ENCODE measurements at places on chromosomes 1 and 21.

DNA sequence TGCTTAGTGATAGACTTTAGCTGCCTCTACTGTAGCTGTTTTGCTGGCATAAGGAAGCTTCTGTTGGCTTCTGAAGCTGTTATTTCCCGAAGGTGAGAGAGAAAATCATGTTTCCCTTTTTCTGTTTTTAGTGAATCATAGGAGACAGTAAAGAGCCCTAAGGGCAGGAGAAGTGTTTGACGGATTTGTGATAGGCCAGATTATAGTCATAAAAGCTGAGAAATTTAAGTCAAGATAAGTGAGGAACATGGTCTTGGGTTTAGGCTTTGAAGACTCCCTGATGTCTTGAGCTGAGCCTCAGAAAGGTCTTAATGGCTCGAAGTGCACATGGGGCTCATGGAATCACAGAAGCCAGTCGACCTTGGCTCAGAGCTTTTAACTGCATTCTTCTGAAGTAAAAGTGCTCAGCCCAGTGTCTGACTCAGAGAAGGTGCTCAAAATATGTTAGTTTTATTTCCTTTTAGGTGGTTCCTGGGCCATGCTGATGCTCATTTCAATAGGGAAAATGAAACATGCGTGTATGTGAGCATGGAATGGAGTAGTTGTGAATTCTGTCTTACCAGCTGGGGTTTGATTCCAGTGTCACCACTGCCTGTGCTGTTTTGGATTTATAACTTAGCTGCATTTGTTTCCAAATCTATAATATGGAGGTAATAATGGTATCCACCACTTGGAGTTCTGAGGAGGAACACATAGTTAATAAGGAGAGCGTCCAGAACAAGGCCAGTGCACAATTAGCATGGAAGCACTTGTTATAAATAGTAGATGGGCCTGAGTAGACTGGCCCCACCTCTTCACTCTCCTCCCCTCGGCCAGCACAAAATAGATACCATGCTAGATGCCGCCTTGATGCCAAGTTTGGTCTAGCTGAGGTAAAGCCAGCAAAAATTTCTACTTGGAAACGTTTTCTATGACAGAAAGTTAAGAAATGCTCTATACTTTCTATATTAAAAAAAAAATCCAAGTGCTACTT lies 99.2 kb downstream of the C1orf21 start:
- DNase-seq: no peak

GRCh38 chr1:42742617-42743316 lies 2.7 kb upstream of the CLDN19 start:
- DNase-seq: no peak

GRCh38 chr1:204080163-204080903 lies 7.4 kb downstream of the SOX13 start:
- peak; percentile 97 for DNase-seq

DNA sequence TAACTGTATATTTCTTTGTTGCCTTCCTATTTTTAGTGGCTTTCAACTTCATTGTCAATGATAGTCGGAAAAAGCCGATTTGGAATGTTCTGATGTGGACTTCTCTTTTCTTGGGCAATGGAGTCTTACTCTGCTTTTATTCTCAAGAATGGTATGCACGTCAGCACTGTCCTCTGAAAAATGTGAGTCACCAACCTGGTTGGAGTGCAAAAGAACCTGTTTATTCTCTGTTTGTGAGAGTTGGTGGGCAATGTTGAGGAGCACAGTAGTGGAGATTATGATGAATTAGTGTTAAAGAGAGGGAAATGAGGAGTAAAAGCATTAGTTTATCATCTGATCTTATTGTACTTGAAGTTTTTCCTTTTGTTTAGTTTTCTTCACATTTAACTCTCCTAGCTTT lies 14.5 kb upstream of the AXDND1 start:
- no peak for DNase-seq

DNA sequence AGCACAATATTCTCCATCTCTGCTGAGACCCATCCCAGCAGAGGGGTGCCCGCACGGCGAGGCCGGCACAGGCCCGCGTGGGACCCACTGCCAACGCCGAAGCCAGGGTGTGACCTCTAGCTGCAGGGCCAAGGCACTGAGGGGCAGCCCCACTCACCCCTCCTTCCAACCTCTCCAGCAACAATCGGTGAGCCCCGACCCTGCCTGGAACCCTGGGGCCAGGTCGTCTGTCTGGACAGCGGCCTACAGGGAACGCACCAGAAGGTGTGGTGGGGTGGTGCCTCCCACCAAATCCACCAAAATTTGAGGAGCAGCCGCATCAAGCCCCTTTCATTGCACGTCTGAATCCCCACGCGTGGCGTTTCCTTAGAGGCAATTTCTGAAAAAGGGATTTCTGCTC lies 63.0 kb upstream of the ADARB1 start:
- no peak for DNase-seq

GRCh38 chr1:41842993-41843755 lies 75.5 kb downstream of the HIVEP3 start:
- no peak for DNase-seq

GRCh38 chr1:194503209-194503608 lies 1316.8 kb upstream of the B3GALT2 start:
- no peak for DNase-seq

GRCh38 chr1:164754088-164754600 lies 195.2 kb downstream of the PBX1 start:
- DNase-seq: no peak

DNA sequence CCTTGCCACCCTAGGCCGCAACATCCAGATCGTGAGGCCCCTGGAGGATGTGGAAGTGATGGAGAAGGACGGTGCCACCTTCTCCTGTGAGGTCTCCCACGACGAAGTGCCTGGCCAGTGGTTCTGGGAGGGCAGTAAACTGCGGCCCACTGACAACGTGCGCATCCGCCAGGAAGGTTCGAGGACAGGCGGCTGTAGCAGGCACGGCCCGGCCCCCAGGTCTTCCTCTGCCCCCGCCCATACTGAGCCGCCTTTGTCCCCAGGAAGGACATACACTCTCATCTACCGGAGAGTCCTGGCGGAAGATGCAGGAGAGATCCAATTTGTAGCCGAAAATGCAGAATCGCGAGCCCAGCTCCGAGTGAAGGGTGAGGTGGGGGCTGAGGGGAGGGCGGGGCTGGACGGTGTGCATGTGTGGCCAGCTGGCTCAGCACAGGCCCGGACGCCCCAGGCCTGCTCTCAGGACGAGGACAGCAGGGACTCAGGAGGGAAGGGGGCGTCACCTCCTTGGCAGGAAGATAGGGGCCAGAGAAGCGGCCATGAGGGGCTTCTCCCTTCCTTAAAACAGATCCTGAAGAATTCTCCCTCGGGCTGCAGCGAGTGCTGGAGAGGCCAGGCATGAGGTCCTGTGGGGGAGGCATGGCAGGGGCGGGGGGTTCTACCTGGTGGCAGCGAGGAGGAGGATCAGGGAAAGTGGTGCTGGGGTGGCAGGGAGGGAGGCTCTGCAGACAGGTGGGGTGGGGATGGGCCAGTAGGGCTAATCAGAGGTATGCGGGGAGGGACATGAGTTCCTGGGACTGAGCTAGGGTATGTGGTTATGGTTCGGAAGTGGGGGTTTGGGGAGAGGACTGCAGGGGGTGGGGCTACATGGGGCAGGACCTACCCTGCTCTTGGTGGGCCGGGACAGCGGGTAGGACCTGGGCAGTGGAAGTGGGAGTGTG lies 69.9 kb downstream of the OBSCN start:
- no peak for DNase-seq

GRCh38 chr1:11342621-11343032 lies 69.6 kb downstream of the UBIAD1 start:
- no peak for DNase-seq

DNA sequence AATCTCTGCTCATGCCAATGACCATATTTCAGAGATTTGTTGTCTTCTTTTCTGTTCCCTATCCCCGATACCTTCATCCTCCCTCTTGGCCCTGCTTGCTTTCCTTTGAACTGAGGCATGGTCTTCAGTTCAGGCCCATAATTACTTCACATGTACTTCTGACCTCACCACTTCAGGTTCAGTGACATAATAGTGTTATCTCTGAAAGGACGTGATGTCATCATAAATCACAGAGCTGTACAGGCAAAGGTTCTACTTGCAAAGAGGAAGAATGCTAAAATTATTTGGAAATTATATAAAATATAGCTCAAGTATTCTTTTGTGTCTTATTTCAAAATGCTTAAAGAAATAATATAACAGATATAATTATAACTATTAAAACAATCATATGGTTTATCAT lies 230.3 kb upstream of the ESRRG start:
- no peak for DNase-seq

- DNase-seq: no peak
These were observed 76.6 kb downstream of the PRKAB2 start for GRCh38 chr1:147095691-147096090.

DNA sequence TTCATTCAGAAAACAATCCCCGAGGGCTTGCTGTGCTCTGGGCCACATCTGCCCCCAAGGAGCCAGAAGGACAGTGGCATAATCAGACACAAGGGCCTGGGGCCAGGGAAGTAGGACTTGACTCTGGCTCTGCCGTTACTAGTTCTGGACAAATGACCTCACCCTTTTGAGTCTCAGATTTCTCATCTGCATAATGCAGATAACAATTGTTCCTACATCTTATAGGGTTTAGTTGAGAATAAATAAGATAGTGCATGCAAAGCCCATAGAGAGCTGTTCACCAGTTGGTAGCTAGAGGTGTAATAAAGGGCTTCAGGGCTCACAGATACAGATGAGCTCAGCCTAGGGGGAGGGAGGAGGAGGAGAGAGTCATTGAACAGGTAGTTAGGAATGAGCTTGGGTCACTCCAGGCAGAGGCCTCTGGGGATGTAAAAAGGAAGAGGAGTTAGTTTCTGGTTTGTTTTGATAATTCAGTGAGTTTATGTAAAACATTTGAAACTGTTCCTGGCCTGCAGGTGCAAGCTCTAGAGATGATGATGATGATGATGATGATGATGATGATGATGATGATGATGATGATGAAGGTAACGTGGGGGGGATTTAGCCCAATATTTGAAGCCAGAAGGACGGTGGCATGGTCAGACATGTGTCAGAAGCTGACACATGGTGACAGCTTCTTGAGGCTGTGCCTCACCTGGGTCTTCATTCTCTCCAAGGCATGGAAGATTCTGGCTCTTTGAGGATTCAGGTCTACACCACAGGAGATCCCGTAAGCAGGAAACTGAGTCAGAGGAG lies 858 bp downstream of the LACTBL1 start:
- no peak for DNase-seq

GRCh38 chr1:192100686-192101468 lies 57.4 kb upstream of the RGS18 start:
- no peak for DNase-seq

GRCh38 chr1:19066874-19067181 lies 110.4 kb upstream of the IFFO2 start:
- DNase-seq: no peak

DNA sequence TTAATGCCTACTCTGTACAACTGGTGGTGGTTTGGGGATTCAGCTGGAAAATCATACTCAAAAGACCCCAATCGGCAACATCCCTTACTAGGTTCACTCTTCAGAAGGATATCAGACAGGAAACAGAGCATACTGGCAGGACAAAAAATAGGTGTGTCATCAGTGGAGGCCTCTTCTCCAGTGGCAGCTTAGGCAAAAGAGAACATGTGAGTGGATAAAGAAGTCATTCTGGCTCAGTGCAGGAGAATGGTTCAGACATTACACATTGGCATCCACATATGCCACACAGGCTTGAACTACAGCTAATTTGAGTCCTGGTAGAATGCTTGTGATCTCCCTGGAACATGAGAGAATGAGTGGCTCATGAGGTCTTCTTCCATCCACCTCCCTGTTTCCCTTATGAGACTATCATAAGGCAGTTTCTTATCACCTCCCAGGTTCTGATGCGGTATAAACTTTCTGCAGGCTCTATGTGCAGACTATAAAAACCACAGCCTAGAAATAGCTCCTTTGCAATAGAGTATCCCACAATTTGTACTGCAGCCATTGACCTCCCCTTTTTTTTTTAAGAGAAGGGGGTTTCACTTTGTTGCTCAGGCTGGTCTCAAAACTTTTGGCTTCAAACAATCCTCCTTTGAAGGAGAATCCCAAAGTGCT lies 24.7 kb downstream of the VAMP4 start:
- DNase-seq: no peak

DNA sequence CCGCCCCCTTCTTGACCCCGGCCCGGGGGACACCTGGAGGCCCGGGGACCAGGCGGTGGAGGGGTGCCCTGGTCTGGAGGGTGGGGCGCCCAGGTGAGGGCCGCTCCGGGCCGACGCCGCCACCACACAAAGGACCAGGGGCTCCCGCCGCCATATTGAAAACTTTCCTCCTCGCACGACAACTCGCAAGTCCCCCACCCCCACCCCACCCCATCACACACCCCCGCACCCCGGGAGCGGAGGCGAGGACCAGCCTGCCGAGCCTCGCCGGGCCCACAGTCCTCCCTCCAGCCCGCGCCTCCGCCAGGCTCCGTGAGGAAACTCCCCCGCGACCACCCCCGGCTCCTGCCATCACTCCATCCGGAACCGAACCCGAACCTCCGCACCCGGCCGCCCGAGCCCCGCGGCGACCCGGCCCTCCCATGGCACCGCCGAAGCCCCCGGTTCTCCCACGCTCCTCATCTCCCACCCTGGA lies 733 bp downstream of the KDM5B start:
- DNase-seq: no peak

GRCh38 chr1:245433561-245433960 lies 278.8 kb downstream of the KIF26B start:
- DNase-seq: no peak

GRCh38 chr1:186511761-186512637 lies 51.1 kb upstream of the PDC start:
- peak; percentile 53 for DNase-seq

- peak; percentile 91 for DNase-seq
These were observed 746 bp upstream of the LAMC1 start for GRCh38 chr1:183022202-183023145.

GRCh38 chr1:156654700-156655099 lies 12.8 kb downstream of the BCAN start:
- DNase-seq: no peak

- DNase-seq: peak; percentile 77
These were observed at the start of gene GNG12 for GRCh38 chr1:67832737-67833601. Gene GNG12, minus strand, starts transcription at chr1:67833467. Its CDS starts 125,781 bp downstream, at chr1:67707686.

DNA sequence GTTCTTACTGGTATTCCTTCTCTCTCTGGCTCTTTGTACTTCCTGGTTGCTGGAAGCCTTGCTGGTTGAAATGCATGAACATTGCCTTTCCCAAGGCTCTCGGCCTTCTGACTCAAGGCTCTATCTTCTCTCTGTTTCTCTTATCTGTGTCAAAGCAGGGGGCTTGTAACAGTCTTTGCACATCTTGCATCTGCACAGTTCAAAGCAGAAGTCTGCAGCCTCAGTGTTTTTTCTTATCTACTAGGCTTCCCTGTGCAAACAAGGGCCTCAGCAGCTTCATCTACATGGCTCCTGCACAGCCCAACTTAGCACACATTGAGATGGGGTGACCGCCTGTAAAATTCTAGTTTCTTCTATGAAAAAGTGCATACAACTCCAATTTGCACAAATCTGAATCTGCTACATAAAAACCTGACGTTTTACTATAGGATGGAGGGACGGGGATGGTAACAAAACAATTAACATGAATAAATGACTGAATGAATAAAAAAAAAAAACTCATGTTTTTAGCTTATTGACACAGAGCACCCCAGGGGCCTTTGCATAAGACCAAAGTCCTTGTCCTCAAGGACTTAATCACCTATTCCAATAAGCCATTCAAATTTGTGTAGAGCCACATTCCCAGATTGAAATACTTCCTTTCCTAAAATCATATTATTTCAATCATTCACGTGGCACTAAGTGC lies 458.3 kb downstream of the LMO4 start:
- DNase-seq: no peak

Data from ureter (tissue), 1 donor.